ENCODE measurements at places on chromosomes 16 and 17.
A peak's percentile ranks its signal among the peaks of the same experiment; 100 is the strongest.

- DNase-seq = no peak
Measured at GRCh38 chr17:39772987-39773934, 35.5 kb downstream of the GRB7 start.

GRCh38 chr16:52488837-52489289 lies 58.1 kb downstream of the TOX3 start:
- no peak for DNase-seq

DNA sequence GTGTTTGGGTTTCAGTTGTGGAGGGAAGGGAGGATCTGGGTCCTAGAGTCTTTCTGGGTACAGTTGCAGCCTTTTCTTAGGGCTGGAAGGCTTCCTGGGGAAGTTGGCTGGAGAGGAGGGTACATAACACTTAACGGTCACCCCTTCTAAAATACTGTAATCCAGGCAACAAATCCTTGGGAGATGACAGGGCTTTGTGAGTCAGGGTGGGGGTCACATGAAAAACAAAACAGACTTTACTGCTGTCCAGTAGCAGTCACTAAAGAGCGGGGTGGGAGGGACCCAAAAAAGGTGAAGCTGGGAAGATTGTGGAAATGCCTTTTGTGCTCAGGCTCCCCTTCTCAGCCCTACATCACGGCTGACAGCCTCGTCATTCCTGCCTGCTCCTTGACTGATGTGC lies 6.3 kb downstream of the SAP30BP start:
- DNase-seq = no peak

DNA sequence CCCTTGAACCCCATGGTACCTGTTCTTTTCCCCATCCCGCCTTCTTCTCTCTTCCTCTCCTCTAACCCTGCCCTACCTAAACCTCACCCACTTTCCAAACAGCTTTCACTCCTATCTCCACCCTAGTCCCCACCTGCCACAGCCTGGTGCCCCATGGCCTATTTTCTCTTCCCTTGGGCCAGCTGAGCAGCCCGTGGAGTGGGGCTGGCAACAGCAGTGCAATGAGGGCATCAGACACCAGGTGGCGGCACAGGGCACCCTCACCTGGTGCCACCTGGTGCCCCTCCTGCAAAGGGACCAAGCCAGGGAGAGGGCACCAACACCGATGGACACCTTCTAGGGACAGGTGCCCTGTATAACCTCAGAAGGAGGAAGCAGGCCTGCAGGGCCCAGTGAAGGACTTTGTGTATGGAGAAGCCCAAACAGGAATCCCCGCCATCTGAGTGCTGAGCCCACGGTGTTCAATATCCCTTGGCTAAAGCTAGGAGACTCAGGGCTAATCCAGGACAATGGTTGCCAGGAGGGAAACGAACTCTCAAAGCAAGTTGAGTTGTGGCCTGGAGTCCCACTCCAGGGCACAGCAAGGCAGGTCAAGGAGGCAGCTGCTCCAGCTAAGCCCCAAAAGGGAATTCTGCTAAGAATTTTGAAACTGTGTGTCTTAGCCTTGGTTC lies 4.0 kb upstream of the ABCC3 start:
- peak; percentile 96 for DNase-seq

DNA sequence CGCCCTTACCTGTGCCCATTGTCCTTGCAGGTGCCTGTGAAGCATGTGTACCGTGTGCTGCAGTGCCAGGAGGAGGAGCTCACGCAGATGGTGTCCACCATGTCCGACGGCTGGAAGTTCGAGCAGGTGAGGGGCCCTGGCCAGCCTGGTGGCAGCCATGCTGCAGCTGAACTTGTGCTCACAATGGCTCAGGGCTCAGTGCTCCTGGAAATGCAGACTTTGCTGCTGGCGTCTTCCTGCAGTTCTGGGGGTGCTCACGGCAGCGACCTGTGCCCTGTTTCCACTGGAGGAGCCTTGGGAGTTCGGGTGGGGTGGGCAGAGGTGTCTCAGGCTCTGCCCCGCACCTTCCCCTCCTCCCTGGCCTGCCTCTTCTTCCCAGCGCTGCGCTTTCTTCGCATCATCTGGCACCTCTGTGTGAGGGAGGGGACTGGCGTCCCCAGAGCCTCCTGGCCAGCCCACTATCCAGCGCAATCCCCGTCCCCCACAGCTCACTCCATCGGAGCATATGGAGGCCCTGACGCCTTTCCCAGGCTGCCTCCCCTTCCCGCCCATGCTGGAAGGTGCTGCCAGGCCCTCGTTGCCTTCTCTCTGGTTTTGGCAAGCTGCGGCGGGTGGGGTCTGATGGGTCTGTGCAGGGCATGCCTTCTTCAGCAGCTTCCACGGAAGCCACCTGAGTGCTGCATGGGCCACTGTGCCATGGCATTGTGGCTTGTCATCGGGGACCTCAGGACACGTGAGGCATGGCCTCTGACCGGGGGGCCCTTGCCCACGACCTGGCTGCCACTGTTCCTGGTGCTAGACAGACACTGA lies 17.7 kb downstream of the KCTD5 start:
- DNase-seq = no peak

GRCh38 chr17:80187515-80187941 lies 17.7 kb downstream of the CARD14 start:
- DNase-seq = no peak

DNA sequence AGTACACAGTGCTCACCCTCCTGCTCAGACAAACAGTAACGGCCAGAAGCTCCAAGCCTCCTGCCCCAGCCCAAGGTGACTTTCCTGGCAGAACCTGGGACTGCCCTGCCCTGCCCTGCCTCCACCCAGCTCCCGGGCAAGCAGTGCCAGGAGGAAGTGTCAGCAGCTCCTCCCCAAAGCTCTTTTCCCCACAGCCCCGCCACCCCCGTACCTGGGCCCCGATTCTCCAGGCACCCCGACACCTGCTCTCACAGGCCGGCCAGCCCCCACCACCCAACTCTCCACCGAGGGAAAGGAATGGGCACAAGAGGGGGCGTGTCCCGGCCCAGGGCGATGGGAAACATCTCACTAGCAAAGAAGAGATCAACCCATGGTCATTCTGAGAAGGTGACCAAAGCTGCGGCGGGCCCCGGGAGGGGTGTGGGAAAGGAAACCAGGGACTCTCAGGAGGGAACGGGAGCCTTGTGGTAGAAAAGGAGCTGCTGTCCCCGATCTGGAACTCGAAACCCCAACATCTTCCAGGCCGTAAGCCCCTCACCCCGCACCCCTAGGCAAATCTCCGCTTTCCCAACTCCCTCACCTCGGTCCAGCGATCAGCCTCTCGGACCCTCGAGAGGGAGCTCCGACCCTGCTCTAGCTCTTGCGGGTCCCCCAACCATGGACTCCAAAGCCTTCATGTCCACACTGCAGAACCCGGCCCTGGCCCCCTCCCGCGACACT lies 1.2 kb downstream of the BCAR1 start:
- DNase-seq = peak; percentile 83

DNA sequence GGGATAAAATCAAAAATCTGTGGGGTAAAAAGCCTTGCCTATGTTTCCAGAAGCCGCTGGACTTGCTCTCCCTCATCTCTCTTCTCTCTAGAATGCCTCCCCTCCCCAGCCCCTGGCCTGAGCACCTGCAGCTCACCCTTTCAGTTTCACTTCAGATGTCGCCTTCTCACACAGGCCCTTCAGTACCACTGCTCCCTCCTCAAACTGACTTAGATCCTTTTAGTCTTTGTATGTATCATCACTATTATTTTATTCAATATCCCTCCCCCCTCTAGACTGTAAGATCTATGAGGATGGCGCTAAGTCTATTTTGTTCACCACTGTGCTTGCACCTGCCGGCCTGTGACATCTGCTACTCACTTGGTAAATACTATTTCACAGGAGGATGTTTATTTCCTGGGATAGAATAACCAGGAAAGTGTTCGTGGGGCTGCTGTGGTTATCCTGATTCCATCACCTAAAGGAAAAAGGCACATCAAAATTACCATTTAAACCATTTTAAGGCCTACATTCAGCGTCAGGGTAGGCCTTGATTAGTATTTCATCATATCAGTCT lies 122.3 kb downstream of the MRTFB start:
- no peak for DNase-seq

GRCh38 chr16:19137201-19138128 lies 23.7 kb downstream of the ITPRIPL2 start:
- no peak for DNase-seq

- no peak for DNase-seq
Measured at GRCh38 chr16:53183442-53183841, 128.7 kb downstream of the CHD9 start.

GRCh38 chr16:10987361-10988163 lies 43.2 kb downstream of the CLEC16A start:
- DNase-seq = no peak

- no peak for DNase-seq
Measured at GRCh38 chr17:41442739-41443138, 2.0 kb upstream of the KRT38 start.

DNA sequence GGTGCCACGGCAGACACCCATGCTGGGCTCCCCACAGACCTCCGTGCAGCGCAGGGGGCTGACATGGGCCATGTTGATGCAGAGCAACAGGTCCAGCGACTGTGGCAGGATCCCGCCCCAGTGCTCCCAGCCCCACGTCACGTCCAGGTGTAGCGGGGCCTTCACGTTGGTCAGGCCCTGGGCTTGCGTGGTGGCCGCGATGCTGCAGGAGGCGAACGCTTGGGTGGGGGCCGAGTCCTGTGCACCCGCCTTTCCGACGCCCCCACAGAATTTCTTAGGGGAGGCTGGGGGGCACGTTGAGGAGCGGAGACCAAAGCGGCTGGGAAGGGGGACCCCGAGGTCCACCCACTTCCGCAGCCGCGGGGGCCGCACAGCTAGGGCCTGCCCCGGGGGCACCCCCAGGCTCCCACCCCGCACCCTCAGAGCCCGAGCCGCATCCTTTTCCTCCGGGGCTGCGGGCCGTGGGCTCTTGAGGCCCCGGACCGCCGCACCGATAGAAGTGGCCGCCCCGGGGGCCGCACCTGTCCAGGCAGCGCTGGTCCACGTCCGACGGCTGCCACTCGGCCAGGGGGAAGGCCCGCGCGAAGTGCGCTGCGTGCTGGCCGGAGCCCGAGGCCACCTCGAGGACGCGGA lies 416 bp downstream of the METTL26 start:
- DNase-seq = peak; percentile 29

DNA sequence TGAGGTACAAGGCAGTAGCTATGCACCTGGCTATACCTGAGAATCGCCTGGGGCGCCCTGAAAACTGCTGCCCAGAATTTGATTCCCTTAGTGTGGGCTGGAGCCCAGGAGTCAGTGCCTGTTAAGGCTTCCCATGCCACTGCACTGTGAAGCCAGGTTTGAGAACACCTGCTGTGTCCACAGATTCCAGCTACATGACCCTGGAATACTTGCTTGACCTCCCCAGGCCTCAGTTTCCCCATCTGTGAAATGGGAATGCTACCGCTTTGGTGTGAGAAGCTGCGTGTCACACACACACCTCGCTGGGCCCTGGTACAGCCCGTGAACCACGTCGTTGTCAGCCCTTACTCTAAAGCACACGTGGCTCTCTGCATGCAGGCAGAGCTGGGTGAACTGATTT lies 271.0 kb downstream of the C16orf95 start:
- no peak for DNase-seq

- no peak for DNase-seq
Measured at GRCh38 chr16:80038566-80038965, 438.0 kb upstream of the MAF start.

DNA sequence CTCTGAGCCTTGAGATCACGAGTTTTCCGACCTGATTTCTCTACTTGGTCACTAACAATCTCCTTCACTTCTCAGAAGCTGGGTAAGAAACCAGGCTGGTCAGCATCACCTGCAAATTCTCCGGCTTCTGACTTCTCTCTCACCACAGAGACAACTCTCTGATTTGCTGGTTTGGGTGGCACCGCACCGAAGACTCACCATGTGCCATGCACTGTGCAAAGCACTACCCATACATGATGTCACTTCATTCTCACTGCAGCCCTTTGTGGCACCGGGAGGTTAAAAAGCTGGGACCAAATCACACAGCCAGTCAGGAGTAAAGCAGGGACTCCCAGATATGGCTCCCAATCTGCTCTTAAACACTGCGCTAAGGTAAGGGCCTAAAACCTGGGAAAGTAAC lies 647 bp downstream of the VAC14 start:
- no peak for DNase-seq

- DNase-seq = no peak
Measured at GRCh38 chr17:1693339-1693738, 8.7 kb upstream of the PRPF8 start.

GRCh38 chr16:84660973-84661372 lies 12.7 kb downstream of the KLHL36 start:
- no peak for DNase-seq

DNA sequence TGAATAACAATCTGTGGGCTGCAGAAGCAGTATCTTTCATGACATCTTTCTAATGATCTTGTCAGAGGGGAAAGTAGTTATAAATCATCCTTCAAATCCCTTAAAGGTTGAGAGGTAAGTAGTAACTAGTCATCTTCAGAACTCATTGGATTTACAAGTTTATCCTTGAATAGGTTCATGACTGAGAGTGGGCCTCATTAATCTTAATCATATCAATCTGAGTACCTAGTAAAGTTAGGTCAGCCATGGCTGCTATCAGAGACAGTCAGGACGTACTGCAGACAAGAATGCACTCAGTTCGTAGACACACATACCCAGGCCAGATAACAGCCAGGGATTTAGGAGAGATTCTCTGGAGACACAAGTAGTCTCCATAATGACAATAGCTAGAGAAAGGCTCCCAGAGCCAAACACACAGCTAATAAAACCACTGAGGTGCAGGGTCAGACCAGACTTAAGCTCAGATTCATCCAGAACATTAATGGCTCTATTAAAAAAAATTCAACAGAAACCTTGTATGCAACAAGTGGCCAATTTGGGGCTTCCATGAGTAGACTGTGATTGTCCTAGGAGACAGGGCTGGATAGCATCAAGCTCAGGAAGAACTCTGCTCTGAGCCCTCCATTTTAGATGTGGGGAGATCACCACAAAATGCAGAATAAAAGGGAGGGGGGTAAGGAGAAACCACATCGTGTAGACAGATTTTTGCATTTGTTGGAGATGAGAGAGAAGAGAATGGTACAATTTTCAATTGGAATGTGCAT lies 65.8 kb downstream of the TBX4 start:
- no peak for DNase-seq

- no peak for DNase-seq
Measured at GRCh38 chr17:39165178-39165840, 652 bp downstream of the ARL5C start.

DNA sequence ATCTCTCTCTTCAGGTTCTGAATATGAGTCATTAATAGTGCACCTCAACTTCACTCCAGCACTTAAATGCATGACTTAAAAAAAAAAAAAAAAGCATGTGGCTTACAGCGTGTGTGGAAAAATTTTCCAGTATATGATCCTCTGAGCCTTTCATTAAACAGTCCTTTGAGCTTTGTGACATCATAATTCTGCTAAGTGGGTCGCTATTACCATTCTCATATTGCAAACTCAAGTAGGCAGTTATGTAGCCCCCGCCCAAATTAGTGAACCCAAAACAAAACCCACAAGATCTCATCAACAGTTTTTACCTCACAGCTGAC lies 672 bp downstream of the CMTR2 start:
- no peak for DNase-seq

- DNase-seq = no peak
Measured at GRCh38 chr17:74274709-74275340, 791 bp downstream of the DNAI2 start.

GRCh38 chr16:2838928-2839327 lies 8.8 kb downstream of the ZG16B start:
- DNase-seq = peak; percentile 89

- peak; percentile 55 for DNase-seq
Measured at GRCh38 chr17:3827124-3827773, 18.8 kb downstream of the NCBP3 start.

- no peak for DNase-seq
Measured at GRCh38 chr17:73492125-73492820, 152.0 kb downstream of the SDK2 start.

All from HT-29 (cell line).